Activated CD4-positive, alpha-beta memory T cell treated with anti-CD3 and anti-CD28 coated beads for 36 hours (primary cell): ENCODE measurements at places on chromosomes 5 and 9. TPM values are rescaled to one million over a fixed set of nuclear protein-coding genes. Genes with fewer than 3 reads are reported as not detected.

DNA sequence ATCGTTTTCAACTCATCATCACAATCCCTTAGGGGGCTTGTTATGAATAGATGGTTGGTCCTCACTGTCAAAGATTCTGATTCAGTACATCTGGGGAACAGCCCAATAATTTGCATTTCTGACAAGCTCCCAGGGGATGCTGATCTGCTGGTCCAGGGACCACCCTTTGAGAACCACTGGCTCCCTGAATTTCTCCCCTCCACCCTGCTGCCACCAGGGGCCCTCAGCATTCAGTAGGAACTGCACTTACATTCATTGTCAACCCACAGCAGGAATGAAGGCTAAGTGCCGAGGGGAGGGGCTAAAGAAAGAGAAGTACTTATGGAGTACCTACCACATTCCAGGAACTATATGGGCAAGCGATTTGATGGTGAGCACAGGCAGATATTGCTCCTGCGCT lies 85.9 kb downstream of the BOD1 start:
- DNase-seq, result no peak

DNA sequence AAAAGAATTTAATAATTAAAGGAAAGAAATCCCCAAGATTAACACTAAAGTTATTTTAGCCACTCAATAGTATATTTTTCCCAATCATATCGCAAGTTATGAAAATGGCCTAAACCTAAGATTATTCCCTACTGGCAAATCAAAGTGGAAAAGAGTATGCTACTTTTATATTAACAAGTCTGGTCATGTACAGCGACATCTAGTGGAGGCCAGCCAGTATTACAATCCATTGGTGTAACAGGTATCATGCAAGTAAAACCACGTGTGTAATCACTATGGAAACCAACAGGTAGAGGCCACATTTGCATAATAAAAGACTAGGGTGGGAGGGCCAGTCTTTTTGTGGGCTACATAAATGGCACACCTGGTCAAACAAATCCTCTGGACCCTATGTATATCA lies 976.4 kb upstream of the CDH9 start:
- no peak for DNase-seq

F2RL2 gene
- total RNA-seq, result not detected

DNA sequence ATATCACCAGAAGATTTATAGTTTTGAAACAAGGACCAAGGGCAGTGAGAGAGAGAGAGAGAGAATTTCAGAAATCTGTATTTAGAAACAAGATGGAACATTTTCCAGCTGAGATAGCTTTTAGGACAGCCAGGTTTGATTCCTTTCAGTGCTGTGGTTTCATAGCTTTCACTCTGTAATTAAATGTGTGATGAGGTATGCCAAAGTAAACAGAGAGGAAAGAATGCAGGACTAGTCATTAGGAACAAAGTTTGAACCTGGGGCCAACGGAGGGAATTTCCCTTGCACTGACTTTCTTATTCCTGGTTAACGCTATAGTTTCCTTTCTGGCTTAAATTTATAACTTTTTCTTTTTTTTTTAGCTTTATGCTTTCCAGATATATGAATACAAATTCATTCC lies 10.0 kb upstream of the CCL28 start:
- no peak for DNase-seq

GRCh38 chr9:120587328-120587727 lies 7.4 kb upstream of the CDK5RAP2 start:
- no peak for DNase-seq

C9 gene
- not detected for total RNA-seq

DNA sequence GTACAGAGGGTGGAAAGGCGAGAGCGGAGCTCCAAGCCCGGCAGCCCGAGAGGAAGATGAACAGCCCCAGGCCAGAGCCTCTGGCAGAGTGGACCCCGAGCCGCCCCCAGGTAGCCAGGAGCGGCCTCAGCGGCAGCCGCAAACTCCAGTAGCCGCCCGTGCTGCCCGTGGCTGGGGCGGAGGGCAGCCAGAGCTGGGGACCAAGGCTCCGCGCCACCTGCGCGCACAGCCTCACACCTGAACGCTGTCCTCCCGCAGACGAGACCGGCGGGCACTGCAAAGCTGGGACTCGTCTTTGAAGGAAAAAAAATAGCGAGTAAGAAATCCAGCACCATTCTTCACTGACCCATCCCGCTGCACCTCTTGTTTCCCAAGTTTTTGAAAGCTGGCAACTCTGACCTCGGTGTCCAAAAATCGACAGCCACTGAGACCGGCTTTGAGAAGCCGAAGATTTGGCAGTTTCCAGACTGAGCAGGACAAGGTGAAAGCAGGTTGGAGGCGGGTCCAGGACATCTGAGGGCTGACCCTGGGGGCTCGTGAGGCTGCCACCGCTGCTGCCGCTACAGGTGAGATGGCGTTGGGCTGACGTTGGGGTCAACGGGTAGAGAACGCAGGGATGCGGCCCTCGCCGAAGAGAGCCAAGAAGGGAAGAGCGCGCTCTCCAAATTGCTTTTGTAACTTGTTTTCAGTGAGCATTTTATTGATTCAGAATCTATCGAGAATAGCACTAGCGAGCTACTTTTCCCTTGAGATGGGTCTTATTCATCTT lies at the start of gene PTGER4:
PTGER4 (plus strand) TSS at position 3 of the 769 bp plus-strand sequence. CDS start 1,079 bp downstream, outside the sequence.
- peak; percentile 56 for DNase-seq
